ENCODE measurements at places on chromosomes 2 and 18. TPM values are rescaled to one million over a fixed set of nuclear protein-coding genes. Genes with fewer than 3 reads are reported as not detected.

LRRTM1 gene
- total RNA-seq, result not detected

ZNF532 gene
- total RNA-seq, result 44.6 TPM

KLHL41 gene
- not detected for total RNA-seq

AFF3 gene
- not detected for total RNA-seq

LYG2 gene
- total RNA-seq, result not detected

HOXD9 gene
- total RNA-seq, result not detected

SERTAD2 gene
- total RNA-seq, result 10.6 TPM

NDC80 gene
- 9.5 TPM for total RNA-seq

IL1RL1 gene
- 4.3 TPM for total RNA-seq

GDF7 gene
- total RNA-seq, result not detected

TDRD15 gene
- total RNA-seq, result not detected

E2F6 gene
- total RNA-seq, result 6.9 TPM
